Cerebellar nuclear complex (tissue), 1 donor: ENCODE measurements at places on chromosomes 4 and X.

GRCh38 chrX:29926659-29927058 is 288.7 kb upstream of the MAGEB2 start:
- DNase-seq, result no peak

DNA sequence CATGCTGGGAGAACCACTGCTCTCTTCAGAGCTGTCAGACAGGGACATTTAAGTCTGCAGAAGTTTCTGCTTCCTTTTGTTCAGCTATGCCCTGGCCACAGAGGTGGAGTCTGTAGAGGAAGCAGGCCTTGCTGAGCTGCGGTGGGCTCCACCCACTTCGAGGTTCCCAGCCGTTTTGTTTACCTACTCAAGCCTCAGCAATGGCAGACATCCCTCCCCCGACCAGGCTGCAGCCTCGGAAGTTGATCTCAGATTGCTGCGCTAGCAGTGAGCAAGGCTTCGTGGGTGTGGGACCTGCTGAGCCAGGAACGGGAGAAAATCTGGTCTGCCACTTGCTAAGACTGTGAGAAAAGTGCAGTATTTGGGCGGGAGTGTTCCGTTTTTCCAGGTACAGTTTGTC is 118.9 kb downstream of the SLC10A6 start:
- DNase-seq, result no peak

GRCh38 chr4:108937066-108937465 is 174.2 kb upstream of the ETNPPL start:
- no peak for DNase-seq

DNA sequence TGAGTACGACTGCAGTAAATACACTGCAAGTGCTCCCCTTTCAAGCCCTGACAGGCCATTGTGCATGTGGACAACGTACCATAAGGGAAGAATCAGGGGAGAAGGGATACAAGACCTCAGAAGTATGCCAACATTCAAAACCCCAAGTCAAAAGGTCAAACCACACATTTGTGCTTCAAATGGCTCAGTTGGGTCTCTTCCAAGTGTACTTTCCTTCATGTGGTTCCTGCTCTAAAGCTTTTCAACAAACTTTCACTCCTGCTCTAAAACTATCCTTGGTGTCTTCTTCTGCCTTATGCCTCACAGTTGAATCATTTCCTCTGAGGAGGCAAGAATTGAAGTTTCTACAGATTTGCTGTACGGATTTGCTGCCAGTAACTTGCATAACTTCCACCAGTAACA is 305.7 kb upstream of the SLIT2 start:
- no peak for DNase-seq

DNA sequence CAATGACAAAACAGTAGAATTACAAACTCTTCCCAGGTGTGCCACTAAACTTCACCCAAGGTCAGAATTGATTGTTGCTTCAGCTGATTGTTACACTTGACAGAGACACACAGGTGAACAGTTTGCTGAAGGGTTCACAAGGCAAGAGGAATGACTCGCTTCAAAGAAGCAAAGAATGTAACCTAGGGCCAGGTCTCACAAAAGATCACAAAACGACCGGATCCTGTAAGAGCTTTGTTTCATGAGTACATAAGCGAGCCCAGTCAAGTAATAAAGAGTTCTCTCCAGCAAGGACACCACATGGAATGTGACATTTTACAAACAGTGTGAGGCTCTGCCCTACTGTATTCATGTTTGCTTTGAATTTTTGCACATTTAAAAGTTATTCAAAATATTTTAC is 9.1 kb downstream of the LNX1 start:
- DNase-seq, result no peak

- no peak for DNase-seq
These were observed 24.2 kb downstream of the RASSF6 start for GRCh38 chr4:73596001-73596400.

DNA sequence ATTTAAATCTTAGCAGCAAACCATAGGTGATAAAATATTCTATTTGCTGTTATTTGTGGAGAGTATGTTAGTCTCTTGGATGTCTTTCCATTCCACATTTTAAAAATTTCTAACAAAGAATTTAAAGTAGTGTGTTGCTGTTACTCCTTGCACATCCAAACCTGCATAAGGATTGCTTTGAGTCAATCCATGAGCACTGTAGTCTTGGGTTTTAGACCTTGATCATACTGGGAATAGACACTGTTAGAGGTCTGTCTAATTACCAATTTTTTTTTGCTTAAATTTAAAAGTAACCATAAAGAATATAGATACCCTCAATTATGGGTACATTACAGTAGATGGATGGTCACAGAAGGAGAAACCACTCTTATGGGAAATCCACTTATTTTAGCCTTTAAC is 1.5 kb downstream of the AFP start:
- no peak for DNase-seq

- DNase-seq, result no peak
These were observed 287.0 kb upstream of the TET2 start for GRCh38 chr4:104859601-104860237.

- no peak for DNase-seq
These were observed 662.2 kb upstream of the BOD1L1 start for GRCh38 chr4:14289708-14290107.

GRCh38 chr4:7593646-7594412 is 159.1 kb upstream of the PSAPL1 start:
- DNase-seq, result no peak

- no peak for DNase-seq
These were observed 207.8 kb downstream of the ADGRL3 start for GRCh38 chr4:61407642-61408618.

GRCh38 chr4:175109933-175110332 is 191.8 kb downstream of the ADAM29 start:
- no peak for DNase-seq

GRCh38 chrX:2707334-2707760 is 16.3 kb downstream of the CD99 start:
- no peak for DNase-seq

- DNase-seq, result peak; percentile 36
These were observed 83.8 kb downstream of the FHDC1 start for GRCh38 chr4:153019906-153020305.

- DNase-seq, result no peak
These were observed 169.4 kb upstream of the TEX13C start for GRCh38 chrX:125150231-125150630.

DNA sequence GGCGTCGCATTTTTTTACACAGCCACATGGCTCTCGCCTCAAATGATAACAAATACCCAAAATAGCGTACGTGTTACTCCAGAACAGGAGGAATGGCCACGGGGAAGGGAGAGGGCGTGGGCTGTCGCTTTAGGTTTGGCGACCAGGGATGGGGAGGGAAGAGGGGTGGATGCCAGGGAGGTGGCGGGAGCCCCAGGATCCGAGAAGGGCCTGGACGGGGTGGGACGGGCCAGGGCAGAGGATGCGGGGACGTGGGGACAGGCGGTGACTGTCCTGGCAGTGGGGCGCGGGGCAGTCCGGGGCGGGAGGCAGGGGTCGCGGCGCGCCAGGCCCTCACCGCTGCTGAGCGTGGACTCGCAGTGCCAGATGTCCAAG is 631 bp downstream of the TMEM47 start:
- DNase-seq, result no peak

DNA sequence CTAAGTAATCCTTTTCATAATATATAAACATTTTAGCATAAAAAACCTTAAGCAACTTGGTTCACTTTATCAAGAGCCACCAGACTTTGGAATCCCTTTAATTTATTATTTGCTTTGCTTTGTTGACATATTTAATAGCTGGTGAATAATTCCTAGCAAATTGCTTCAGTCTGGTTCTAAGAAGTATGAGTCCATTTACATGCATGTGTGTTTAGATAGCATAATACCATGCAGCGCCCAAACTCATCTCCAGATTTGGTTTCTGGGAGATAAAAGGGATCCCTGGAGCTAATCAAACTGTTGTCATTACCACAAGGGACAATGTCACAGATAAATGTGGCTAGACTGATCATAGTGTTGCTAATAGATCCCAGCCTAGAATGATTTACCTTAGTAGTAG is 111.8 kb downstream of the TMEM144 start:
- DNase-seq, result no peak

- DNase-seq, result no peak
These were observed 51.1 kb downstream of the SPANXN3 start for GRCh38 chrX:143466130-143466529.

- no peak for DNase-seq
These were observed 331.0 kb upstream of the EMCN start for GRCh38 chr4:100848841-100849240.

DNA sequence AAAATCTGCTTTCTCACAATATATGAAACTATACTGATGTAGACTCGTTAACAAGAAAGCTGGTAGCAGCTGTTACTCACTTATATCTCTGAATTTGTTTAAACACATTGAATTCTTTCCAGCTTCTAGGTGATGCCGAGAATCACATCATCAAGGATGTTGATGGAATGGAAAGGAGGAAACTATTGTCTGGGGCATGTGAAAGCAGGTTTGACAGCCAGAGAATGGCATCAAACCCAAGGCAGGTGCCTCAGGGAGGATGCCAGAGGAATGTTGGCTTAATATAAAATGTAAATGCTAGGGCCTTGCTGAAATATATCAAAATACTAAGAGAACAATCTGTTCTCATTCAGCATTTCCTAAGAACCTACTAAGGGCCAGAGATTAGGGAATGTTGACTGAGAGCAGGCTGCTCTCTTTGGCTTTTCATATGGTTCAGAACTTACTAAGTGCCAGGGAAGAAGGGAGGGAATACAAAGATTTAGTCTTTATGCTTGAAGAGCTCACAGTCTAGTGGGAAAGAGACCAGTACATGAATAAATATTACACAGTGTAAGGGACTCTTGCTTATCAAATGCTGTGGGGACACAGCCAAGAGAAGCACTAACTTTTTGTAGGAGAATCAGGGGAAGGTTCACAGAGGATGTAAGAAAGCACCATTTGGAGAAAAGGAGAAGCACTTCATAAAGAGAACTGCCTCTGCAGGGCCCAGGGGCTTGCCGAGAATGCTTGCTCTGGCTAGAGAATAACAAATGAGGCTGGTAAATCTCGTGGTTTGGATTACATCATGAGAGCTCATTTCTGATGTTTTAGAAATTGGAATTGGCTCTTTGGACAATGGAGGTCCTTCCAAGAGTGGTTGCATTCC is 14.7 kb downstream of the SLIT2 start:
- no peak for DNase-seq

GRCh38 chr4:78068481-78068880 is 11.4 kb downstream of the FRAS1 start:
- DNase-seq, result no peak

DNA sequence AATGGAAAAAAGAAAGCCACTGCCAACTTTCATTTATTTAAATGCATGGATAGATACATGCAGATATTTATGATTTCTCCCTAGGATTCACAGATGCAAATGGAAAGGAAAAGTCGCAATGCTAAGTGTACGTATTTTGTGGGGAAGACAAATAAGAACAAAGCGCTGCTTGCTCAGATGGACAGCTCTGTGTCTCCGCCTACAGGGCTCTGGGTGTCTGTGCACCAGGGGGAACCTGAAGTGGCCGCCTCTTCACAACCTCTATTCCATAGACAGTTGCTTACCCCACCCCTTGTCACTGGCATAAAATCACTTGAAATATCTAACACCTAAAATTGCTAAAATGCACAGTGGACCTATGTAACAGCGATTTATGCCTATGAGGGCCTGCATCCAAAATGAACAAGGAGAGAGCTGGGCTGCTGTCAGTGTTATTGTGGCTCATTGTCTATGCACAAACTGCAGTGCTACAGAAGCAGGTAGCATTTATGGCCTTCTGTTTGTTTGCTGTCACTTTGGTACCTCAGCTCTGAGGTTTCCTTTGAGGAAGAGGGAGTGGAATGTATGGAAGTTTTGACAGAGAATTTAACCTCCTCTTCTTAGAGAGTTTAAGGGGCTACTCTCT is 58.6 kb upstream of the PAGE1 start:
- no peak for DNase-seq

GRCh38 chr4:83329521-83330110 is 5.0 kb downstream of the HPSE start:
- no peak for DNase-seq

DNA sequence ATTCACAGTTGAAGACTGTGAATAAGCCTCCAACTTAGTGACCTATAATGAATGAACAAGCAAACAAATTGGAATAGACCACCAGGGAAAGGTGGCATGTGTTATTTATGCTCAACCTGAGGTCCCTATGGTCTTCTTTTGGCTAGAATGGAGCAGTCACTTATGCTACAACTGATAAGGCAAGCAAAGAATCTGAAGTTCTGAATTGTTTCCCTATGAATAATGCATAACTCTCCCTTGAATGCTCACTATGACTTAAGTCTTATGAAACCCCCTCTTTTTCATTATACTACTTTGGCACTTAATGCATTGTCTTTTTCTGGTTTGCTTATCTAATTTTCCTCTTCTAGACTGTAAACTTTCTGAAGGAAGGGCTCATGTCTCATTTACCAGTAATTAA is 2.6 kb downstream of the GIMD1 start:
- no peak for DNase-seq

DNA sequence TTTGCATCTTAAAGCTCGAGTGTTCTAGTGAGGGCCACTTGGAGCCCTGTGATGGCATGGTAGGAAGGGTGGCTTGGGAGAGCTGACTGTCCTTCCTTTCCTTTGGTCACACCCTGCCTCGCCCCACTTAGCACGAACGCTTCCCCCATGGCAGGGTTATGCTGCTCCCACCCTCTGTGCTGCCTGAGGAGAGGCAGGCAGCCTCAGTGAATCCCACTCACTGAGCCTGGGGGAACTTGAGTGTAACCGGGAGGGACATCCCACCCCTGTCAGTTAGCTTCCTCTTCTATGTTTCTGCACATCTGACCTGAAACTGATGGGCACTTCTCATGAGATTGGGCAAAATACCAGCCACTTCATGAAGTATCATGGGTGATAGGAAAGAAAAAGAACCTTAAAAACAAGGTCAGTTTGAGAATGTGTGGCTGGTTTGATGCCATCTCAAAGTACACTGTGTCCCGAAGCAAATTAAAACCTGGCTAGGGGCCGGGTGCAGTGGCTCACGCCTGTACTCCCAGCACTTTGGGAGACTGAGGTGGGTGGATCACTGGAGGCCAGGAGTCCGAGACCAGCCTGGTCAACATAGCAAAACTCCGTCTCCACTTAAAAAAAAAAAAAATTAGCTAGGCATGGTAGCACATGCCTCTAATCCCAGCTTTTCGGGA is 10.1 kb downstream of the TKTL1 start:
- no peak for DNase-seq

GRCh38 chrX:16920075-16920474 is 26.4 kb upstream of the REPS2 start:
- DNase-seq, result no peak

DNA sequence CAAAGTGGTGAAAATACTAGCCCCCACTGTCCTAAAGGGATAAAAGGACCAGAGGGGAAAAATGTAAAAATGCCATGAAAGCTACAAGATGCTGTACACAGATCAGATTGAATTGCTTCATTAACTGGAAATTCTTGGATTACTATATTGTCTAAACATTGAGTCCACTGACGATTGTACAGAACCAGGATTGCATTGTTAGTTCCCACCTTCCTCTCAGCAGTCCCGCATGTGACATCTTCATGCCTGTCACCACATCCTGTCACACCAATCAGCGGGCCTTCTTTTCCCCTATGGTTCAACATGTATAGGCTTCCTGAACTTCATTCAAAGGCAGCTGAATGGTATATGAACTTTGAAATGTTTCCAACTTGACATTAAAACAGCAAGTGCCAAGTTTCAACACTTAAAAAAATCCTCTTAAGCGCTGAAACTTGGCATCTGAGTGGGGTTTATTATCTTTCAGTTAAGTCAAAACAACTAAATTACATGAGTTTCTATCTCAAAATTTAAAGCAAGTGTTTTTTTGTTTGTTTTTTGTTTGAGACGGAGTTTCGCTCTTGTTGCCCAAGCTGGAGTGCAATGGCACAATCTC is 24.6 kb downstream of the ZRSR2 start:
- DNase-seq, result no peak

GRCh38 chr4:134337574-134337973 is 136.0 kb upstream of the PABPC4L start:
- DNase-seq, result no peak

GRCh38 chr4:110188113-110188512 is 10.3 kb downstream of the ELOVL6 start:
- DNase-seq, result no peak
